Left hindlimb (tissue), 1 donor: ENCODE measurements at places on chromosomes 4 and X.
A peak's percentile ranks its signal among the peaks of the same experiment; 100 is the strongest.

- DNase-seq: no peak
These were observed 45.1 kb downstream of the DTHD1 start for GRCh38 chr4:36326476-36327029.

DNA sequence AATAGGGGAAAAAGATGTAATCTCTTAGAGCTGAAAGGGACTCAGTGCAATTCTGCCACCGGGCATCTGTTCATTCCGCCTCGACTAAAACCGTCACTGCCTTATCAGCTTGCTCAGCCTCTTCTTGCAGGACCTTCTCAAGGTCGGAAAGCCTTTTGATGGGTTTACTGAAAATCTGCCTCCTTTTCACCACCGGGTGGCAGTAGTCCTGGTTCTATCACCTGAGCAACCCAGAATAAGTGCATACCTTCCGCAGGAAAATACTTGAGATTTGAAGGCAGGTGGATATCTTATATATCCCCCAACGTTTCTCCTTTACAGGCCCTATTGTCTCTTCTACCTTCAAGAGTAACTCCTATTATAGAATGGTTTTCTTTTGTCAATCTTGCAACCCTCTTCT, 103.4 kb upstream of the PAK3 start:
- no peak for DNase-seq

- DNase-seq: peak; percentile 56
These were observed 41.3 kb upstream of the GPC3 start for GRCh38 chrX:134026565-134027311.

DNA sequence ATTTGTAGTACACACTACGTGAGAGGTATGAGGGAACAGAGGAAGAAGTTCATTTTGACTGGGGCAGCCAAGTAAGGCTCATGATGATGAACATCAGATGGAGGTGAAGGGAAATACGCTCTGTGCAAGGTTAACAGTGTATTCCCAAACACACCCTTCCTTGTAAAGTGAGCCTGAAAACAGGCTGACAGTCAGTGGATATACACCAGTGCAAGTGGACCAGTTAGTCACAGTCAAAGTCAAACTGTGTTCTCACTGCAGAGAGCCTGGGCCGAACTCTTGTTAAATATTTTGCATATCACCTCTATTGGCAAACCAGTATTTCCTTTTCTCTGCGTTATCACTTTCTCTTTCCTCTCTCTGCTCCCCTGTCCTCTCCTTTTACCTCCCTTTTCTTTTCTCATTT, 23.4 kb upstream of the RHOH start:
- no peak for DNase-seq

GRCh38 chrX:126063984-126064383, 102.1 kb downstream of the DCAF12L2 start:
- DNase-seq: no peak

DNA sequence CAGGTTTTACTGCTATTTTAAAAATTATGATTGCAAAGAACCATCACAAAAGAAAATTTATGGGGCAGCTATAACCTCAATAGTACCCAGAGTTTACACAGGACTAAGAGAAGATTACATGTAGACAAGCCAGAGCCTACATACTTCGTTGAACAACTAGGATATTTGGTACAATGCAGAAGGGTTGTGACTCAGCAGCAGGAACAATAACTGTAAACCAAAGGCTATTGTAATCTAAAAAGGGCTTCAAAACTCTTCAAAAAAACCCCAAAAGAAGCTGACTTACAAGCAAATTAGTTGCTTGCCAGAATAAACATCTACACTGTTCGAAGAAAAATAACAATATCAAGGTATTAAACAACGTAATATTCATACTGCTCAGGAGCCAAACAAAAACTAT, 618.0 kb downstream of the STPG2 start:
- no peak for DNase-seq

DNA sequence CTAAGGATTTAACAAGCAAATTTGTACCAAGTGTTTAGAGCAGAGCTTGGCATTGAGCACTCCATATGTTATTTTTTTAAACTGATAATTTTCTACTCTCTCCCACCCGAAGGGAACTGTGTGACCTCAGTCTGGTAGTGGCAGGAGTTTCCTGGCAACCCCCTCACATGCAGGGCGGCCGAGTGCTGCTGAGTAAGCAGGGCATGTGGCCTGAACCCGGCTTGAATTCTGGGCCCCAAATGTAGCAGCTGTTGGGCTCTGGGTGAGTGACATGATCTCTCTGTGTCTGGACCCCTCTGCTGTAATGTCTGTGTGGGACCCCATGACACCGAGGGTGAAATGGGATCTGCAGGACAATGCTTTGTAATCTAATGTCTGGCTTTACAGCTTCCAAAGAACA, 13.6 kb upstream of the C4orf50 start:
- DNase-seq: no peak

- no peak for DNase-seq
These were observed 173.5 kb downstream of the ANK2 start for GRCh38 chr4:113223001-113223400.

- no peak for DNase-seq
These were observed 32.4 kb downstream of the SAT1 start for GRCh38 chrX:23815376-23815775.

- no peak for DNase-seq
These were observed 365.2 kb downstream of the PRDM5 start for GRCh38 chr4:120557372-120557771.

- no peak for DNase-seq
These were observed 59.2 kb upstream of the GUCY1A1 start for GRCh38 chr4:155607481-155607880.

DNA sequence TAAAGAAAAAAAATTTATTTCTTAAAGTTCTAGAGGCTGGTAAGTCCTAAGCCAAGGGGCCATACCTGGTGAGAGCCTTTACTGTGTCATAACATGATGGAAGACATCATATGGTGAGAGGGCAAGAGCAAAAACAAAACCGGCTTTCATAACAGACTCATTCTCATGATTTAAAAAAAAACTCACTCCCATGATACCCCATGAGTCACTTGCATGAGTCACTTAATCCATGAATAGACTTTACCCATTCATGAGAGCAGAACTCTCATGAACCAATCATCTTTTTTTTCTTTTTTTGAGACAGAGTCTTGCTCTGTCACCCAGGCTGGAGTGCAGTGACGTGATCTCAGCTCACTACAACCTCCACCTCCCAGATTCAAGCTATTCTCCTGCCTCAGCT, 369.7 kb upstream of the DIAPH2 start:
- DNase-seq: no peak

GRCh38 chr4:138310498-138310897, 68.3 kb upstream of the SLC7A11 start:
- no peak for DNase-seq

DNA sequence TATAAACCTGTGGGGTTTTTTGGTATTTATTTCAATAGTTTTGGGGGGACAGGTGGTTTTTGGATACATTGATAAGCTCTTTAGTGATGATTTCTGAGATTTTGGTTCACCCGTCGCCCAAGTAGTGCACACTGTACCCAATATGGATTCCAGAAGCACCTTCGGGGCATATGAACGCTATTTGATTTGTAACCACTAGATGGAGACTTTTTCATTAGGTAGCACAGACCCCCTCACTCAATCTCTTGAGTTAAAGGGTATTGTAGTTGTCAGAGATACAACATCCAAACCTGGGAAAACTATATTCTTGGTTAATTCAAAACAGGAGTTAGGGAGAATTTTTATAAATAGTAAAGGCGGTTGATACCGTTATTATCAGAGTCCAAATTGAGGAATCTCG, 79.8 kb downstream of the SPANXN3 start:
- no peak for DNase-seq

GRCh38 chrX:47218280-47218919, at the start of gene CDK16:
CDK16 (plus strand) TSS chrX:47218681; CDS start chrX:47223558, 4,877 bp downstream.
- peak; percentile 88 for DNase-seq

DNA sequence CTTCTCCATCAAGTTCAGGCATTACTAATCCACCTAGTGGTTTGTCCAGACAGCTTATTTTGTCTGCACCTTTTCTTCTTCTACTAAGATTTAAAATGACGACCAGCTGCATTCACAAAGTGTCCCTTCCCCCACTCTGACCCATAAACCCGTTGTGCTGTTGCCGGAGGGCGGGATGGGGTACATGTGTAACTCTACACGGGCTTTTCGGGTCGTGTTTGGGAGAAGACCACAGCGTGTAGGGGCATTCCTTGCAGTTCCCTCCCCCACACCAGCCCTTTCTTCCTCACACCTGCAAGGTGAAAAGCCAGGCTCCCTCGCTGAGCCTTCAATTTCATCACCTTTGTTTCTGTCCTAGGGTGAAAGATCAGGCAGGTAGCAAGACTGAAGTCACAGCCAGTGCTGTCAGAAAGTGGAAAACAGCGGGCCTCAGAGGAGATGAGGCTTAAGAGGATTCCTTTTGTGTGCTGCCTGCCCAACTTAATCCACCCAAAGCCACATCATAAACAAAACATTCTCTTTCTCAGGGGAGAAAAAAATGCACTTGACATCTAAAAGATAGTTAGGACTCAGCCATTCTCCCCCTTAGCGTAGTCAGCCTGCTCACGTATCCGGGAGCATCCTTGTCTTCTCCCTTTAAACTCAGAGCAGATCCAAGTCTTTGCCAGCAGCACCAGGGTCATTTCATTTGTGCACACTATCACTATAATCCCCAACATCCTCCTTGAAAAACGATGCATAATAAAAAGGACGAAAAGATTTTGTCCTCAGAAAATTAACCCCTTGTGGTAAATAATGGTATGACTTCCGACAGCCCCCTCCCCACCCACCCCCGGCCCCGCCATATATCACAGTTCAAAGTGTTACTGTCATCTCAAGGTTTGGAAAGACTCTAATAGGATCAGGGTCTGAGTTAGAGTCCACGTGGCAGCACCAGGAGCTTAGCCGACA, 599.0 kb downstream of the RAB28 start:
- DNase-seq: no peak

GRCh38 chrX:111505783-111506182, 5.7 kb upstream of the SERTM2 start:
- no peak for DNase-seq

- DNase-seq: no peak
These were observed 11.6 kb downstream of the SLC25A5 start for GRCh38 chrX:119479845-119480244.

- DNase-seq: no peak
These were observed 574 bp upstream of the CFAP97 start for GRCh38 chr4:185204238-185204910.

- DNase-seq: no peak
These were observed 91.0 kb upstream of the SH3RF1 start for GRCh38 chr4:169361756-169362155.

DNA sequence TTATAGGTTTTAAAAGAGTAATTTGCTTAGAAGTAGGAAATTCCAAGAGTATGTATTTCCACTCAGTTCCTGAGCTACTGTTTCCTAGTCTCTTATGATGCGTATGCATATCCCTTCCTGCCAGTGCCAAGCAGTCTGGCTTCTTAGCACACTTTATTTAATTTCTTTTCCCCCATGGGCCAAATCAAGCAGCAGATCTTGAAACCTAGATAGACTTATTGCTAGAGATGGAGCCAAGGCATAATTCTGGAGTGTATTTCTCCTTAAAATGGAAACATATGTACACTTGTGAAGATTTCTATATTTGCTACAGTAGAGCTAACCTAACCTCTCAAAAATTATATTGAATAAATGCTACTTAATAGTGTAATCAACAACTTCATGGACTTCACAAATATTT, 2337.6 kb downstream of the PCDH7 start:
- DNase-seq: no peak

DNA sequence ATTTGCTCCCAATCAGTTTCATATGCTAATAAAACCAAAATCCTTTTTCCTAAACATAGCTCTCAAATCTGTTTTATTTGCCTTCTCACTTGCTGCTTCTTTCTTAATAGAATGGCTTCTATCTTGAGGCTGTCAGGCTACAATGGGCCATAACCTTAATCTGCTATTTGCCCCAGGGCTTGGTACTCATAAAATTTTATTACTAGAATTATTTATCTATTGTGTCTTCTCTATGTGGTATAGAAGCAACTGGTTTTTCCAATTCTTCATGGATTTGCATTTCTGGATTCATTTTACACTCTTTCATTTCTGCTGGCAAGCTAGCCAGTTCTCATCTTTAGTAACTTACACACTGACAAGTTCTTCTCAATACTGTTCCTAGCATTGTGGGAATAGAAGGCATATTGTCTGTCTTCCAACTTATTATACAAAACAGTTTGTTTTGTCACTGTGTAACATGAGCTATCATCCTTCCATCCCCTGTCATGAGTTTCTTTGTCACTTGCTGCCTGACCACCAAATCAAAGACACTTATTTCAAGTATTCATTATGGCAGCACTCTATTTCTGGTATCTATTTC, 96.6 kb upstream of the KCNIP4 start:
- no peak for DNase-seq

GRCh38 chr4:15253349-15253748, 174.5 kb upstream of the C1QTNF7 start:
- no peak for DNase-seq

GRCh38 chrX:130024127-130024526, 41.7 kb downstream of the BCORL1 start:
- peak; percentile 68 for DNase-seq

- no peak for DNase-seq
These were observed 39.7 kb downstream of the SMIM20 start for GRCh38 chr4:25953740-25954139.

- no peak for DNase-seq
These were observed 27.3 kb downstream of the PABPC4L start for GRCh38 chr4:134174271-134174670.

GRCh38 chrX:153794897-153795816, 689 bp downstream of the SSR4 start:
- DNase-seq: no peak

GRCh38 chrX:50865311-50865710, 45.2 kb upstream of the BMP15 start:
- DNase-seq: no peak

DNA sequence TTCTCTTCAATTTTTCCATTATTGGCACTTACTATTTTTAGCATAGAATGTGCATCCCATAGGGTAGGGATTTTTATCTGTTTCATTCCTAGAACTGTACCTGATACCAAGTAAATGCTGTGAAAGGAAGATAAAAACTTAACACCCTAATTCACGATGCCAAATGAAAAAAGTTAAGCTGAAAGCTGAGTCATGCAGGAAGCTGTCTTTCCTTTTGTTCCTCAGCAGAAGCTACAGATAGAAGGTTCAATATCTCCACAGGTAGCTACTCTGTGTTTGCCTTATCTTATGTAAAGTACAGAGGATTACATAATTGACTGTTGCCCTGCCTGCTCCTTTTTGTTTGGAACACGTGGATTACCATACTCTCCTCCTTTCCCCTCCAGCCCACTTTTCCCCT, 77.0 kb downstream of the LRP2BP start:
- no peak for DNase-seq
